ENCODE measurements at places on chromosomes 7 and 10.

DNA sequence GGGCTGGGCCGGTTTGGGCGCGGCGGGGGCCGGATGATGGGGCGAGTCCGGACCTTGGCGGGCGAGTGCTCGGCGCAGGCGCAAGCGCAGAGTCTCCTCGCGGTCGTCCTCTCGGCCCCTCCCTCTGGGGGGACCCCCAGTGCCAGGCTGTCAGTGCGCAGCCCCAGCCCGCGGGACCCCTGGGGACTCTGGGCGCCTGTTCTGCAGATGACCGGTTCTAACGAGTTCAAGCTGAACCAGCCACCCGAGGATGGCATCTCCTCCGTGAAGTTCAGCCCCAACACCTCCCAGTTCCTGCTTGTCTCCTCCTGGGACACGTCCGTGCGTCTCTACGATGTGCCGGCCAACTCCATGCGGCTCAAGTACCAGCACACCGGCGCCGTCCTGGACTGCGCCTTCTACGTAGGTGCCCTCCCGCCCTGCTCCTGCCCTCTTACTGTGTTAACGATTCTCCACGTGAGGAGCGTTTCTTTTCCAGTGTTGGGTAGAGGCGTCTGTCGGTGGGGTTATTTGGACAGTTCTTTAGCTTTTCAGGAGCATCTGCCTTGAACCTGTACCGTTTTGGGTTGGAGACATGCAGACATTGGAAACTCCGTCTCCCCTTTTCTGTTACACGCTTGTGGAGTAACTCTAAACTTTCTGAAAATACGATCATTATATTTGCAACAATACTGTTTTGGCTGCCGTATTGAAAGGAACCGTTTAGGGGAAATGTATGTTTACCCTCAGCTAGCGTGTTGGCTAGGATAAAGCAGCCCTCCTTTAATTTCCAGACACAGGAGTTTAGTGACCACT lies 706 bp downstream of the BUB3 start:
- DNase-seq = no peak

DNA sequence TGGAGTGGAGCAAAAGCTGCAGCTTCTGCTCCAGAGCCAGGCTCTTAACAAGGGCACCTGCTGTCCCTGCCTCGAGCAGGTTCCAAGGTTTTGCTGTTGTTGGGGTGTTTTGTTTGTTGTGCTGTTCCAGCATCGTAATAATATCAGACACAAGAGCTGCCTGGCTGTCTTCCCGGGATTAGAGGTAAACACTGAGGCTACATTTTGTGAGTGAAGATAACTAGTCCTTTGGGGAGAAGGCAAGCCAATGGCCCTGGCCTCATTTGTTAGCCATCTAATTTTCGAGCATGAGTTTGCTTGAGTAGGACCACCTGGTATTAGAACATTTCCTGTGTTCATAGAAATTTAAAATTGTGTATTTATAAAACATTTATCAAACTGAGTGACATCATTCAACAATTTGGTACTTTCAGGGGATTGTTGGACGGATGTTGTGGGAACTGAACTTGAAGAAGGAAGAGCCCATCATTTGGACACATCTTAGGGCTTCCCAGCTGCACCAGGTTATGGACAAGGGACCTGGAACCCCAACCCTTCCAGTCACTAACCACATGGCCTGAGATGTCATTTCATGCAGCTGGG lies 555.0 kb downstream of the TNS3 start:
- no peak for DNase-seq

- DNase-seq = no peak
Measured at GRCh38 chr10:13681960-13682359, 95.2 kb downstream of the PRPF18 start.

- DNase-seq = no peak
Measured at GRCh38 chr7:568031-568951, 48.6 kb upstream of the PDGFA start.

GRCh38 chr10:114652402-114653368 lies 5.4 kb downstream of the ABLIM1 start:
- no peak for DNase-seq

GRCh38 chr10:33071857-33072256 lies 113.8 kb upstream of the ITGB1 start:
- DNase-seq = no peak

- no peak for DNase-seq
Measured at GRCh38 chr10:109886037-109886780, 37.1 kb downstream of the XPNPEP1 start.

DNA sequence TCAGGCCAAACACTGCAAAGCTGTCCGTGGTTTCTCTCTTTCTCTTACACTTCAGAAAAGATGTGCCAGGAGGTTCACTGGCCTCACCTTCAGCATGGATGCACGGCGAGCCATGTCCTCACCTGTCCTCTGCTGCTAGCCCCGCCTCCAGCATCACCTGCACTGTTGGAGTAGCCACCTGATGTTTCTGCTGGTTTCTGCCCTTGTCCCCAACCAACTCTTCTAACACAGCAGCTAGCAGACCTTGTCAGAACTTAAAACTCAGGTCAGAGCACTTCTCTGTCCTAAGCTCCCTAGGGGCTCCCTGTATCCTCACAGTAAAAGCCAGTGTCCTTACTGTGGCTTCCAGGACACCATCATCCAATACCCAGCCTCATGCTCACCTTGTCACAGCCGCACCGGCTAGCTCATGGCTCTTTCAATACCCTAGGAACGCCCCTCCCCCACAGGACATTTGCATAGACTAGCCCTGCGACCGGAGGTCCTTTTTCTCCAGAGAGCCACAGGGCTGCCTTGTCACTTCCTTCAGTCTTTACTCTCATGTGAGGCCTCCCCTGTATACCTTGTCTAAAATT lies 15.2 kb downstream of the PALD1 start:
- no peak for DNase-seq

DNA sequence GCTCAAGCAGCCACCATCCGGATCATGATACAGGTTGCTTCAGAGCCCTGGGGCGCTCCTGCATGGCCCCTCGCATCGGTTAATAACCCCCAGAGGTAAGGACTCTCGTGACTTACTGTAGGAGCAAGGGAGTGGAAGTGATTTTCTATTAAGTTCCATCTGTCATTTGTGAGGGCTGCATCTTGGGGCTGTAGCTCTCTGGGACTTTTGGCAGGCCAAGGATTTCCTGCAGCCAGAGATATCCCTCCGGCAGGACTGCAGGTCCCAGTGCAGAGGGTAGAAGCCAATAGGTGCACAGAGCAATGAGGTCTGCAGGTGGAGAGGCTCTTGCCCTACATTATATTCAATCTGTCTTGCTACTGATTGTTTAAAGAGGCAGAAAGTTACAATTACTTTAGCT lies 356.8 kb upstream of the ADARB2 start:
- no peak for DNase-seq

DNA sequence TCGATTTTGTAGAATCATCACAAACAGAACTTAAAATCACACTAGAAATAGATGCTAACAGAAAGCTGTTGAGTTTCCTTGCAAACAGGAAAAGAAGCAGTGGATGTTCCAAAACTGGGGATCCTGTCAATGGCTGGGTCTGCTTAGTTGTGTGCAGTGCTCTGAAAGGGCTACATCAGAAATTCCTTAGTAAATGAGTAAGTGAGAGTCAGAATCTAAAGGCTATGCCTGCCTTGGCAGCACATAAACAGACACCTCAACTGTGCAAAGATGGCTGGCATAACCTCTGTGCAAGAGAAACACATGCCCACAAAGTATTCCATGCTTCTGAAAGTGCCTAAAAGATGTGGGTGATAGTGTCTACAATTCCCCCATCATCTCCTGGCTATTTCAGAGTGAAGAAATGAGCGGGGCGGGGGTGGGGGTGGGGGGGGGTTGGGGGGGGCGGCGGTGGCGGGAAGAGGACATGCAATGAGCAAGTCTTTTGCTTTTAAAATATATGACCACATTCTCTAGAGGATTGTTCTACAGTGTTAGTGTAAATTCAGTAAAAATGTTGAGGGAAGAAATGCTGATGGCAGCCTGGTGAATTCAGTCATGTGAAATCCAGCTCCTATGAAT lies 138.1 kb upstream of the LAMB4 start:
- no peak for DNase-seq

DNA sequence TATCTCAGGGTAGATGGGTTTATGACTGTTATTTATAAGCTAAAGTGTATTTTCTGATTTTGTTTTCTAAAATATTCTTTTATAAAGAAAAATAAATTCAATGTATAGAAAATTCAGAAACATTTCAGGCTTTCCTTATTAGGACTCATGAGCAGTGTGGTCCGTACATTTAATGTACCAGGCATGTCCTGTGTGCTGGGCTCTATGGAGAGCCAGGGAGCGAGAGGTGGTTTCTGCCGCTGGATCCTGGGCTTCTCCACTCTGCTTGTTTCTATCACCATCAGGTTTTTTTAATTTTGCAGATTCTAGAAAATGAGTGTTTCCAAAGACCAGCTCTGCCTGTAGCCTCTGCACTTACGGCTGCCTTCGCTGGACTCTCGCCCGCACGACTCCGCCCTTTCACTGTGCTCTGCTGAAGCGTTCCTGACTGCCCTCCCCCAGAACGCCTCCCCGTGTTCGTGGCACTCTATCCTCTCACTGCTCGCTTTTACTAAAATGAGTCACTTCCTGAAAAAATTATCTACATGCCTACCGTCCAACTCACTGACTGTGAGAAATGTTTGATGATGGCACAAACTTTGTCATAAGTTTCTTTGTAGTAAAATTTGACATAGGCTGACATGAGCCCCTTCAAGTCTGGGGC lies 188.5 kb downstream of the ZMYND11 start:
- DNase-seq = no peak

All from cortex of kidney (tissue), 1 donor.